ENCODE measurements at places on chromosomes 11 and 22.

- no peak for DNase-seq
These were observed 847.9 kb upstream of the ANO3 start for GRCh38 chr11:25483915-25484635.

GRCh38 chr22:19941365-19942082 lies at the start of the genes COMT and TXNRD2:
TSS of gene COMT (plus strand) at chr22:19941772. CDS start at chr22:19962527, 20,755 bp downstream.
TSS of gene TXNRD2 (minus strand) at chr22:19941818. CDS start at chr22:19941803, 15 bp downstream.
- peak; percentile 71 for DNase-seq

- DNase-seq, result peak; percentile 68
These were observed 98.6 kb downstream of the CEP164 start for GRCh38 chr11:117426297-117426685.

DNA sequence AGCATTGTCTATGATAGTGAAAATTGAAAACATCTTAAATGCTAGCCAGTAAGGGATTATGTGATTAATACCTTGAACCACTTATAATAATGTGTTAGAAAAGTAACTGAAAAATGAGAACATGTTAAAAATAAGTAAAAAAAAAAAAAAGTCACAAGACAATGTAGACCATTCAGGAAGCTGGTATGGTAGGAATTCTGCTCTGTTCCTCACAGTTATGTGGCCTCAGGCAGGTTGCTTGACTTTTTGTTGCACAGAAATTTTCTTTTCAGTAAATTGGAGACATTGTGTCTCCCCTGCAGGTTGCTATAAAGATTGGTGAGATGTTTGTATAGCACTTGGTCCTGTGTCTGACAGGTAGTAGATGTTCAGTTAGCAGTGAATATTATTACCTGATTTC lies 17.3 kb upstream of the PLET1 start:
- DNase-seq, result no peak

GRCh38 chr22:43171019-43171491 lies 15.9 kb downstream of the TTLL12 start:
- DNase-seq, result no peak

DNA sequence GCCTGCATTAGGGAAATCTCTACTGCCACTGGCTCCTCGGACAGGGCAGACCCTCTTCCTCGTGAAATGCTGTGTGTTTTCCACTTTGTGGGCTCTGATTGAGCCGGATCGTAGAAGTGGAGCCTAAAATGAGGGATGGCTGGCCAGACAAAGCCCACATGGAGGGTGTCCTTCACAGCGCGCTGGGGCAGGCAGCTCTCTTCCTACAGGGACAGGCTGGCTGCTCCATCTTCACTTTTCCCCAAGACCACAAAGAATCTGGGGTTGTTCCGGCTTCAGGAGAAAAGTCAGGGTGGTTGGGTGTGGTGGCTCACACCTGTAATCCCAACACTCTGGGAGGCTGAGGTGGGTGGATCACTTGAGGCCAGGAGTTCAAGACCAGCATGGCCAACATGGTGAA lies 94.9 kb downstream of the MORC2 start:
- no peak for DNase-seq

- no peak for DNase-seq
These were observed 23.4 kb upstream of the GRK3 start for GRCh38 chr22:25540908-25541660.

GRCh38 chr11:68518191-68518590 lies 57.6 kb downstream of the PPP6R3 start:
- no peak for DNase-seq

GRCh38 chr11:74492084-74492483 lies 1.4 kb downstream of the LIPT2 start:
- DNase-seq, result no peak

DNA sequence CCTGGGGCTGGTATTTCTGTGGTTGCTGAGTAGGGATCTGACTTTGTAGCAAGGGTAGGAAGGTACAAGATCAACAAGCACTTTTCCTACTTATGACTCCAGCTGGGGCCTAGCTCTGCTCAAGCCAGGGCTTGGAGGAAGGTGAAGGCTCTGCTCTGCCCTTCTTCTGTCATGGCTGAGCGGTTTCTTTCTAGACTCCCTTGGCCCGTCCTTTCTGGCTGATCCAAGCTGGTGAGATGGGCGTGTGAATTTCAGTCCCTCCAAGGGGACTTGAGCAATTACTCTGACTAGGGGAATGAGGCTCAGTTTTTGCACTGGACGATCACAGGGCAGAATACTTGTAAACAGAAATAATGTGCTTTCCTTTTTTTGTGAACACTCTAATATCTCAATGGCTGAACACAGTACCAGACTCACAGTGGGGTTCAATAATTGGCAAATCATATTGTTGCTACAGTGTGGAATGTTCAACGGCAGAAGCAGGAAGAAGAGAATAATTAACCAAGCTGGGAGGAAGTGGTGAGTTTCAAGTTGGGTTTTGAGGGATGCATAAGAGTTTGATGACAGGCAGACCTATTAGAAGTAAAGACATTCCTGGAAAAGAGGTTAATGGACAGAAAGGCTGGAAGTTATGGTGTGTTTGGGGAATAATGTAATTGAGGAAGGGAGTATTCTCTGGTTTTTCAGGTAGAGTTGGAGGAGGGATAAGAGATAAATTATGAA lies 507.6 kb downstream of the MIAT start:
- no peak for DNase-seq

- DNase-seq, result no peak
These were observed 18.4 kb downstream of the FDX1 start for GRCh38 chr11:110447897-110448745.

DNA sequence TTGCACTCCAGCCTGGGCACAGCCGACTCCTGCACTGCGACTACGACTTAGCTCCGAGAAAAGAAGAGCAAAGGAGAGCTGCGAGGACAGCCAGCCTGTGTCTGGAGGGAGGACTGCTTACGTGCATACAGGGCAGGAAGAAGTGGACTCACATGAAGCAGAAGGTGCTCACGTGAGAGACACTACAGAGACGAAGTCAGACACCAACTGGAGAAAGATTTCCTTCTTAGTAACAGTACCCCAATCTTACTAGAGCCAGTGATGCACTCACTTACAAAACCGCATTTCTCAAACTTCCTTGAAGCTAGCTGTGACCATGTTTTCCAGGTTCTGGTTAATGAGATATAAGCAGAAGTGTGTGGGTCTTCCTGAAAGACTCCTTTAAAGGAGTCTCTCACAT lies 67.7 kb downstream of the MICAL3 start:
- no peak for DNase-seq

GRCh38 chr11:77821349-77821851 lies 456 bp downstream of the AAMDC start:
- DNase-seq, result peak; percentile 17

GRCh38 chr11:59243633-59244032 lies 30.9 kb upstream of the MPEG1 start:
- no peak for DNase-seq

DNA sequence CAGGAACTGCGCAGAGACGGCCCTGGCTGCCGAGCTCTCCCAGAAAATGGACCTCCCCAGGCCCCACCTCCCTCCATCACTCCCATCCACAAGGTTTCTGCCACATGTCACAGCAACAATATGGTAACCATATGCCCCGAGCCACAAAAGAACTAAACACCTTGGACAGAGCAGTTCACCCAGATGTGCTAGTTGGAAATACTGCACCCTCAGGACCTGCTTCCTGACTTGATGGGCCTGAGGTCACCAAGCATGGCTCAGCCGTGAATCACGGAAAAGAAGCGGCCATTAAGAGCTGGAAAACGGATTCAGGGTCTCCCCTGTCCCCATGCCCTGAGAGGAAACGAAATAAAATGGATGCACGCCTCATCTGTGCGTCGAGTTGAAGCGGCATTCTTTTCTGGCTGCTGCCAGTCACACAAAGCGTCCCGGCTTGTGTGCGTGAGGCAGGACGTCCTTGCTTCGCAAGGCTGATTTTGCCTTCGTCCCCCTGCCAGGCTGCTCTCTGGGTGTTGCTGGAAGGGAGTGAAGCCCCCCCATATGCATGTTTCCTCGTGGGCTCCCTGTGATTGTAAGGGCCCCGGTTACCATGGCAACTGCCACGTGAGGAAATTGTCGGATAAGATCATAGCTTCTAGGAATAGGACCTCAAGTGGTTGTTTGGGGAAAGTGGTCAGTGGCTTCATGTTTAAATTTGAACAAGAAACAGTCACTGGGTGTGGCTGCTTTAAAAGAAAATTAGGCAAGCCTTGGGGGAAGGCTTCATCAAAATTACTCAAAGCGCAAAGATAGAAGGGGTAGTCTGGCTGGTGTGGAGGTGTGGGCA lies 51.7 kb downstream of the FLI1 start:
- DNase-seq, result no peak

- no peak for DNase-seq
These were observed 130.4 kb downstream of the SLC1A2 start for GRCh38 chr11:35288817-35289541.

GRCh38 chr11:34640050-34640923 lies 19.4 kb downstream of the EHF start:
- no peak for DNase-seq

GRCh38 chr11:132251061-132251460 lies 880.6 kb downstream of the NTM start:
- no peak for DNase-seq

GRCh38 chr11:9176550-9176949 lies 85.2 kb upstream of the SCUBE2 start:
- no peak for DNase-seq

DNA sequence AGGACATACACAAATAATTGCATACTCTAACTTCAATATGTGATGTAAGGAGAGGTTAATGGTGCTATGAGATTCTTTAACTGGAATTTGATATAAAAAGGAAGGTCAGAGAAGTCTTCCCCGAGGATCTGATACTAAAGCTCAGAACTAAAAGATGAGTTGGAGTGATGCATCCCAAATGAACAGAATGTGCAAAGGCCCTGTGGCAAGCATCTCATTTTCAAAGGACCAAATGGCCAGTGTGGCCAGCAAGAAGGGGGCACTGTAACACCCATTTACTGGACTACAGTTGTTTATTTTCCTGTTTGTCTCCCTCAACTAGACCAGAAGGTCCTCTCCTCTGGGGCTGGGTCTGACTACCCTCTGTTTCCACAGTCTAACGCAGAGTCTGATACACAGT lies 114.9 kb upstream of the ASPHD2 start:
- DNase-seq, result no peak

- DNase-seq, result no peak
These were observed 65.5 kb downstream of the RPUSD4 start for GRCh38 chr11:126145954-126146353.

DNA sequence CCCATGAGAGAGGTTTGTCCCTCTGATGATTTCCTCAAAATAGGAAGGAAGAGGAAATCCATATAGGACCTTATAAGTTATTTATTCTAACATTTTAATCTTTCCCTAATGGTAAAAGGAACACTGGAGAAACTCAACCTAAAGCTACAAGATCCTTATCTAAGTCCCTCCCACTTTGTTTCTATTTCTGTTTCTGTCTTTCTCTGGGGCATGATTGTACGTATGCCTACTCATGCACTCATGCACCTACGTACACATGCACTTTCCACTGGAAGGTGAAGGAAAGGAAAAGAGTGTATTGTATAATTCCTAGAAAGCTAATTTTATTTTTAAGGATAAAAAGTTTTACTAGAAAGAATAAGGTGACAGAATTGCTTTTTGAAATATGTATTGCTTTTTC lies 125.0 kb downstream of the RAB38 start:
- DNase-seq, result no peak

- no peak for DNase-seq
These were observed 76.2 kb upstream of the TP53I11 start for GRCh38 chr11:45026835-45027234.

- DNase-seq, result no peak
These were observed 44.5 kb downstream of the FEZ1 start for GRCh38 chr11:125451400-125452124.

GRCh38 chr11:68038718-68039525 lies at the start of gene TCIRG1:
TSS of gene TCIRG1 (plus strand) at chr11:68039025. CDS start at chr11:68041272, 2,247 bp downstream.
- peak; percentile 40 for DNase-seq

DNA sequence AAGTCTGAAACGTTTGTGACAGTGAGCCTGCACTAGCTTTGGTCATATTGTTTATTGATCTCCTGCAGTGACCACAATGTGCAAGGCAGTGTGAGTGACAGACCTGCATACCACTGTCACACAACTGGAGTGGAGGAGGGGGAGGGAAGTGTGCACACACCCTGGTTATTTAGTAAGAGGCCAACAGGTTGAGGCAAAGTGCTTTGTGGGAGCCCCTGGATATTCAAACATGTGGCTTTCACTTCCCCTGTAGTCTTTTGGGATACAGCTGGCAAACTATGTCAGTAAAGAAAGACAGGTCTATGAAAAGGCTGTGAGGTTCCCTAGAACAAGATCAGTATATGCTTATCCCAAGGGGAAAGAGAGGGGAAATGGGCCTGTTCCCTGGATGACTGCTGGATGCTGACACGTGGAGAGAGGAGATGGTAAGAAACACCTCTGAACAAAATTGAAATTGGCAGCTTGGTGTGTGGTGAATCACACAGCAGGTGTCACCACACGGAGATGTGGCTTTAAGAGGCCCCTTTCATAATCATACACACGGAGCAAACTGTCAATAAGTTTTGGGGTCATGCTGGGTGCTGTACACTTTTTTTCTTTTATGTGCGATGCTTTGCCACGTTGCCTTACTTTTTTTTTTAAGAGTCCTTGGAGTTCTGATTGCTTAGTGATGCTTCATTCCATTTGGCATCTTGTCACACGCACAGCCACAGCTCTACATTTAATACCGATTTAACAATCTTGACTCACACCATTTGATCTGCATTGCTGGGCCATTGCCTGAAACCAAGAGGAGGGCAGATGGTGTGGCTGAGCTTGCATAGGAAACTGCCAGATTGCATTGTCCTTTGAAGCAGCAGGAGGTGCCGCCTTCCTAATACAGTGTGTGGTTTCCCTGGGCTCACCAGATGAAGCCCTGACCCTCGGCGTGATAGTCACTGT lies 11.3 kb downstream of the OSBP2 start:
- DNase-seq, result peak; percentile 8

DNA sequence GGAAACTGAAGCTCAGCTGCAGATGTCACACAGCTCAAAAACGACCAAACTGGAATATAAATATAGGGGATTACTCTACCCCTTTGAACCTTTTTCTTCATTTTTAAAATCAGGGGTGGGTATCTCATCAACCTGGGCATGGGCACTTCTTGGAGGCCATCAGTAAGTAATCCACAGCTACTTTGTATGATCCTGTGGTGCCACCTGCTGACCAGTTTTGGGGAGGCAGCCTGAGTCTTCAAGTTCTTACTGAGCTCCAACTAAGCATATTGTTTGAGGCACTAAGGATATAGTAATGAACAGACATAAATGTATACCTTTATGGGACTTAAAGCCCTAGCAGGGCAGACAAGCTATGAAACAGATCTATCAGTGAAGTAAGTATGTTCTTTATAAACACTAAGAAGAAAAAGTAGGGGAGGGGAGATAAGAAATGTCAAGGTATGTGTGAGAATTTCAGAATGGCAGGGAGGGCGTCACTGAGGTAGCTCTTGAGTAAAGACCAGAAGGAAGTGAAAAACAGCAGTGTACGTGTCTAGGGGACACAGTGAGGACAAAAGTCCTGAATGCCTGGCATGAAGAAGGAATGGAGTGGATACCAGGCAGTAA lies 18.4 kb downstream of the TUB start:
- DNase-seq, result peak; percentile 63
